Fibroblast of the aortic adventitia (primary cell): ENCODE measurements at places on chromosomes 2 and 18.

DNA sequence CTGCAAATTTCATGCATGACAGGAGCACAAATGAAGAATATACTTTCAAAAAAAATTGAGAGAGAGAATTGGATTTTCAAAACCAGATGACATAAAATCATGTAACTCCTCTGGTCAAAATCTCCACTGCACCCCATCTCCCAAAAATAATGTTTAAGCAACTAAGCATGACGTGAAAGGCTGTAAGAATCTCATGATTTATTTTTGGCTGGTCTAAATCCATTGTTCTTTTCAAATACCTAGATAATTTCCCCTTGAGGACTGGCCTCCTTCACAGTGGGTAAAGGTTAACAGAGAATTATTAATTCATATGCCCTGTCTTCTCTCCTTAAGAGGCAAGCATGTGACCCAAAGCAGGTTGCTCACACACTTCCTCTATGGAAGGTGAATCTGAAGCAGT is 101.5 kb upstream of the CCDC195 start:
- DNase-seq: peak; percentile 67

DNA sequence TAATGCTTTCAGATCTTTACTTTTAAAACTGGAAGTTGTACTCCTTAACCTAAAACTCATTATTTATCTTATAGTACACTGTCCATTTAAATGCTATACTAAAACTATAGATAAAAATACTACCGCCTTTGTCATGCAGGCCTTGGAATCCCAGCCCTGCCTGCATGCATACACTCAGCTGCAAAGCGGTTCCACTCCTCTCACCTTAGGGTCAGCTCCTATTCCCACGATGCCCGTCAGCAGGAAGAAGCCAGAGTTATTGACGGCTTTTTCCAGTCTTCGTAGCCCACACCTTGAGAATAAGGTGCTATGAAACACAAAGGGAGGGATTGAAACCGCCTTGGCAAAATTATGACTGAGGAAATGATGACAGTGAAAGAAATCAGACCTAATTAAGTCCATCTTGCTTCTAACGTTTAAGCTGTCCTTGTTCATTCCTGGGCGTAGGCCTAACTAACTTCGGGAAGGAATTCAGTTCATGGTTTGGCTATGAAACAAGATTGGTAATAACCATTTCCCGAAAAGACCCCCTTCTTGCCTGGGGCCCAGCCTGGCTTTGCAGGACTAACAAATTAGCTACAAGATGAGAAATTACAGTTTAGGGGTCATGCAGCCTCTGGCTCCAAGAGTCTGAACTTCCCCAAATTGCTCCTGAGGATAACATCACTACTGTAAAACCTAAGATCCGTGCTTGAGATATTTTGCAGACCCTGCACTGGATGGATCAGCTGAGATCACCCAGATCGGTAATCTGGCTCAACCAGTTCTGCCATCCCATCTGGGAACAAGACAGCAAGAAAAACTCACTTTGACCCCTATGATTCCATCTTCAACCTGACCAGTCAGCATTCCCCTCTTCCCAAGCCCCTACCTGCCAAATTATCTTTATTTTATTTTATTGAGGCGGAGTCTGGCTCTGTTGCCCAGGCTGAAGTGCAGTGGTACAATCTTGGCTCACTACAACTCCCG is 17.1 kb downstream of the EPB41L5 start:
- peak; percentile 8 for DNase-seq

- no peak for DNase-seq
Observed at GRCh38 chr2:22274661-22275060, 1110.3 kb upstream of the KLHL29 start.

DNA sequence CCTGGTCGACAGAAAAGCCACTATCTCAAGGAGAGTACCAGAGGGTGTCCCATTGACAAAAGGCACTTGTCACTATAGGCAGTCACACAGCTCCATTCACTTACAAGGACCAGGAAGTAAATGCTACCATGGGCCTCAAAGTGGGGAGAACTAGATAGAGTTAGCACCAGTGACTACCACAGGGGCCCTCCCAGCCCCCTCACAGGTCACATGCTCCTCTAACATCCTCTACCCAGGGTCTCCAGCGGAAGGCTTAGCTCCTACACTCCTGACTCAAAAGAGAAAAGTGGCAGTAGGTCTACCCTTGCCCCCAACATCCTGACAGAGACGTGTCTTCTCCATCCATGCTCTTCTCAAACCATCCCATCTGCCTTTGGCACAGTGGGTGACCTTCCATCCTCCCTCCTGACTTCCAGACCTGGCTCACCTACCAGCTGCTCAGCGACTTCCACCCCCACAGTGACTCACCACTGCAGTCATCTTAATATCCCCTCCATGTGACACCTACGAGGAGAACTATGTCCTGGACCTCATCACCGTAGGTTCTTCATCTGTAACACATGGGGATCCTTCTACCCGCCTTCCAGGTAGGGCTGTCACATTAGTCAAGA is 5.6 kb upstream of the DNMT3A start:
- DNase-seq: no peak

GRCh38 chr2:20452551-20452950 is 5.7 kb downstream of the RHOB start:
- DNase-seq: peak; percentile 59

DNA sequence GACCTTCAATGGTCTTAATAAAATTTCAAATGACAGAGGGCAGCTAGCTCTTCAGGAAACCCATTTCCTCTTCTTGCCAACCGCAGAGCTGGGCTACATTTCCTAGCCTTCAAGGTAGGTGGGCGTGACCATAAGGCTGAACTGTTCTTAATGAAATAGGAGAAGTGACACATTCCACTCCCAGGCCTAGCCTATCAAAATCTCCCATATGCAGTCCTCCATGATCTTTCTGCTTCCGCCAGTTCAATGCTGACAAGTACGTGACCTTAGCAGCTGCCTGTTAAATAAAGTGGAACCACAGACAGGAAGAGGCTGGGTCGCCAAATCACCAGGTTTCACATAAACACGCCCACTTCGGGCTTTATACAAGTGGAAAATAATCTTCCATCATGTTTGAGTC is 13.2 kb downstream of the SERPINE2 start:
- DNase-seq: no peak

DNA sequence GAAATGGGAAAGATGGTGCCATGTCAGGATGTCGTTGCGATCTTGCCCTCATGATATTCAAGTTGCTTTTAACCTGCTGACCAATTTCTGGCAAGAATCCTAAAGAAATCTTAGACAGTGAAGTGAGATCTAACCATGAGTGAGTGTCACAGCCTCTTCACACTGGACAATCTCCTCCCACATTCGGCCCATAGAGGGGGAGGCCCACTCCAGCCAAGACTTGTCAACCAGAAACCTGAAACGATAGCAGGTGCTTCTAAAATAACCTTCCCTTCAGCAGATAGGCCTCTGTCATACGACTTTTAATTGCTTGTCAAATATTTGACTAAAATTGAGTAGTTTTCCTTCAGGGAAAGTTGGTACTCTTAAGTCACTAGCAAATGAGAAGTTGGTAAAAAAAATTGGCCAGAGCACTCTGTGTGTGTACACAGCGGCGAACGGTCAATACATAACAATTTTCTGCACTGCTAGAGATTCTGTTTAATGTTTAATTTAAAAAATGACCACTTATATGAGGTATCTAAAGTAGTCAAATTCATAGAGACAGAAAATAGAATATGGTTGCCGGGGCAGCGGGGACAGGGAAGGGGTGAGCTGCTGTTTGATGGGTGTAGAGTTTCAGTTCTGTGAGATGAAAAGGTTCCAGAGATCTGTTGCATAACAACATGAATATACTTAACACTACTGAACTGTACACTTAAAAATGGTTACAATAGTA is 110.2 kb downstream of the VAPA start:
- DNase-seq: no peak

GRCh38 chr2:67453310-67453709 is 56.2 kb downstream of the ETAA1 start:
- peak; percentile 73 for DNase-seq

GRCh38 chr18:12773369-12773768 is 70.5 kb downstream of the PSMG2 start:
- no peak for DNase-seq

DNA sequence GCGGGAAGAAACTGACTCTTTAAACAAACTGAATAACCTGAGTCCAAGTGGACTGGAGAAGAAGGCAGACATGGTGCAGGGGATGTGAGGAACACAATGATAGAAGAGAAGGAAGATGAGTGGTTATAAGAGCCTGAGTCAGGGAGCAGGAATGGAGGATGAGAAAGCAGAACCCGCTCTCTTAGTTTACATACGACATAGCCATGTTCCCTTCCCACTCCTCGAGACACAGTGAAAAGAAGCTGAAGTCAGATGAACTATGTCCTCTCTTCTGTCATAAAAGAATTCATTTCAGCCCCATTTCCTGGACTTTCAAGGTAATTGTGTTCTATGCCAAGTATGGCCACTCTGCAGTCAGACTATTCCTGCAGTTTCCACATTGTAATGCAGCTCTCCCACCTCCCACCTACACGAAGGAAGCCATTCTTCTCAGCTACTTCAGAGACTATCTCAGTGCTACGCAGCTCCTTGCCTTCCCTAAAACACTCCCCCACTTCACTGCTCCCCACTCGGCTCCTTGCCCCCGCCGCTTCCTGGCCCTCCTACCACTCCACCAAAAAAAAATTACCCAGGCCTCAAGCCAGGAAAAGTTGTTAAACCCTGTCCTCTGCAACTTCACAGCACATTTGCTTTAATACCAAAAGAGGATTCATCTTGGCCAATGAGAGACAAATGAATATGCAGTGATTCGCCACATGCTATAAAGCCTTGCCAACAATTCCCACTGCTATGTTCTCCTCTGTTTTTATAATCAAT is 323.4 kb upstream of the EPHA4 start:
- DNase-seq: peak; percentile 25

DNA sequence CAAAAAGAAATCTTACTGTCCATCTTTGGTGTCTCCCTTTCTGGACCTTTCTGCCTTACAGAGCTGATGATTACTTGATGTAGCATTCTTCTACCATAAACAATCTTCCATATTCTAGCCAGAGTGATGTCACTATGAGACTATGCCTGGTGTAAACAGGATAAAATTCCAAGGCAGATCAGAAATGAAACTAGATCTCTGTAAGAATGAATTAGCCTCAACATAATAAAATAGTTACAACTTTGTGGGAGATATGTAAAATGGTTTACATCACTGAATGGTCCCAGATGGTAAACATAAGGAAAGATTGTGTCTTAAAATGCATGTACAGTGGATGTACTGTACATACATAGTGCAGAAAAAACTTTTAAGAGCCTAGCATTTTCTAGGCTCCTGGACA is 112.3 kb upstream of the ZNF521 start:
- no peak for DNase-seq

- DNase-seq: peak; percentile 99
Observed at GRCh38 chr18:3794537-3795348, 344.8 kb downstream of the TGIF1 start.

DNA sequence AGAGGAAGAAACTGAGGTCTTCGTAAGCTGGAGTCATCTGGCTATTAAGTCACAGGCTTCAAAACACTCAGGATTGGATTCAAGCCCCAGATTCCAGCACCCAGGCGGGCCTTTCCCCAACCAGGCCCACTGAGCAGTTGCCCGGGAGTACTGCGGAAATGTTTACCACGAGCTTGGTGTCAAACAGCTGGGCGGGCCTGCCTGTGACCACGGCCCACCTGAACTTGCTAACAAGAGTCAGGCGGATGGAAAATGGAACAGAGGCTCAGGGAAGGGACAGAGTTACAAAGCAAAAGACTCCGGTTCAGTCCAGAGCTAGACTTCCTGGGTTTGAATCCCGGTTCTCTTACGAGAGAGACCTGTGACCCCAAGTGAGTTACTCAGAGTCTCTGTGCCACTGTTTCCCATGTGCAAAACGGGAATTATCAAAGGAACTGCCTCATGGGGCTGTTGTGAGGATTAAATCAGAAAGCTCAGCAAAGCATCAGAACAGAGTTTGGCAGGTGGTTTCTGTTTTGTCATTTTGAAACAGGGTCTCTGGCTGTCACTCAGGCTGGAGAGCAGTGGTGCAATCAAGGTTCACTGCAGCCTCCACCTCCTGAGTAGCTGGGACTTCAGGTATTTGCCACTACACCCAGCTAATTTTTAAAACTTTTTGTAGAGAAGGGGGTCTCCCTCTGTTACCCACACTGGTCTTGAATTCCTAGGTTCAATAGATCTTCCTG is 49.0 kb upstream of the TFCP2L1 start:
- DNase-seq: no peak

- peak; percentile 38 for DNase-seq
Observed at GRCh38 chr2:157497638-157498314, 53.9 kb upstream of the CYTIP start.
